ENCODE measurements at places on chromosomes 3 and 15. TPM values are rescaled to one million over a fixed set of nuclear protein-coding genes. Genes with fewer than 3 reads are reported as not detected.

DNA sequence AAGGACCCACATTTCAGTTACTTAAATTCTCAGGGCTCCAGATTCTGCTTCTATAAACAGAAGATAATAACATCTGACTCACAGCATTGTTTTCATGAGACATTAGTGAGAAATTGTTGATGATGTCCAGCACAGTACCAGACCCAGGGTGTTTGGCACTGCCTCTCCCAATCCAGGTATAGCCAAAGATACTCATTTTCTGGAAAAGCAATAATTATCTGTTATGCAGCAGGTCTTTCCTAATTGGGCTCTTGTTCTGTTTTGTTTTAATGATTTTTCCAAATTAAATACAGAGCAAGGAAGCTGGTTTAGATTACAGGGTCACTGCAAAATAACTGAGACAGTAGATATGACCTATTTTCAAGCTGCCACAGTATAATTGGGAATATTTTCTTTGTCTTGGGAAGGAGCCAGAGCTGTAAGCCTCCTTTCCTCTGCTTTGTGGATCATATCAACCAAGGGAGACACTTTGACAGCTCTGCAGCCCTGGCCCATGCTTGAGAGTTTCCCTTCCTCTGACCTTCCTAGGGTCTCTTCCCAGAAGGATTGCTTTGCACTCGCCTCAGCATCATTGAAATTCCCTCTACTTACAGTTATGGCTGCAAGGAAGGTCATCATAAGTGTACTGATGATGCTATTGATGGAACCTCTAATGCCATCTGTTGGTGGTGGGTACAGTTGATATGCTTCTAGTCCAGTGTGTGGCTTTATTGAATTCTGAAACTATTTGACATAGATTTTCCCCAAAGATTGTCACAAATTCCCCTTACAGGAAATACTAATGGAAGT is 522.4 kb upstream of the ADAMTS9 start:
- H3K4me3 ChIP-seq, result no peak overlapping the region
- H3K27me3 ChIP-seq, result no peaks in the 10 kb centered on the region
- H3K27ac ChIP-seq, result no peak overlapping the region

- H3K27ac ChIP-seq, result no peak overlapping the region
- peaks cover 6% of the 10 kb centered on the region for H3K4me1 ChIP-seq
- H3K4me3 ChIP-seq, result no peak overlapping the region
- DNase-seq, result no peak
Measured at GRCh38 chr3:39804951-39805350, 4.5 kb upstream of the MYRIP start.

DNA sequence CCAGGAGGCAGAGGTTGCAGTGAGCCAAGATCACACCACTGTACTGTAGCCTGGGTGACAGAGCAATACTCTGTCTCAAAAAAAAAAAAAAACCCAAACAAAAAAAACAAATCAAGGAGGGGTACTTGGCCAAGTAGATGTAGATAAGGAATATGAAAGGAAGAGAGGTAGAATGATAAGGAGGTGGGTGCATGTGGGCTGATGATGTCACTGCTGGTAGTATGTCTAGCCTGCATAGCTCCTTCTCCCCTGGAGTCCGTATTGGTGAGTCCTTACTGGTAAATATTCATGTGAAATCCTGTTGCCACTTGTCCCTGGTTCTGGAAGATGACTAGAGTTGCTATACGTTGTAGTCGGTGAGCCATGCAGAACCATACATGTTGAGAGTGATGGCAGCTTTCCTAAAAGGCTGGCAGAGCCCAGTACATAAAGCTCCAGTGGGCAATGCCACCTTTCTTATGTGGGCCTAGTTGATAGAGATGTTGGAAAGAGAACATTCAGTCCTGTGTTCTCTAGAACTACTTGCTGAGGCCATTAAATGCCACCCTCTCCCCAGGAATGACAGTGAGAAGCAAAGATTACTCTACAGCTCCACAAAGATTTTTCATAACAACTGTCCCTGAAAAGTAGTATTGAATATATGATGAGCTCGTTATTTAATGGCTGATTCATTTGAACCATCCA is 11.0 kb downstream of the KAT2B start:
- H3K4me1 ChIP-seq, result peaks cover 42% of the 10 kb centered on the region
- peaks cover 24% of the 10 kb centered on the region for H3K36me3 ChIP-seq
- no peaks in the 10 kb centered on the region for H3K27me3 ChIP-seq
- DNase-seq, result no peak
- peak overlapping the region; percentile 14 for H3K27ac ChIP-seq

DNA sequence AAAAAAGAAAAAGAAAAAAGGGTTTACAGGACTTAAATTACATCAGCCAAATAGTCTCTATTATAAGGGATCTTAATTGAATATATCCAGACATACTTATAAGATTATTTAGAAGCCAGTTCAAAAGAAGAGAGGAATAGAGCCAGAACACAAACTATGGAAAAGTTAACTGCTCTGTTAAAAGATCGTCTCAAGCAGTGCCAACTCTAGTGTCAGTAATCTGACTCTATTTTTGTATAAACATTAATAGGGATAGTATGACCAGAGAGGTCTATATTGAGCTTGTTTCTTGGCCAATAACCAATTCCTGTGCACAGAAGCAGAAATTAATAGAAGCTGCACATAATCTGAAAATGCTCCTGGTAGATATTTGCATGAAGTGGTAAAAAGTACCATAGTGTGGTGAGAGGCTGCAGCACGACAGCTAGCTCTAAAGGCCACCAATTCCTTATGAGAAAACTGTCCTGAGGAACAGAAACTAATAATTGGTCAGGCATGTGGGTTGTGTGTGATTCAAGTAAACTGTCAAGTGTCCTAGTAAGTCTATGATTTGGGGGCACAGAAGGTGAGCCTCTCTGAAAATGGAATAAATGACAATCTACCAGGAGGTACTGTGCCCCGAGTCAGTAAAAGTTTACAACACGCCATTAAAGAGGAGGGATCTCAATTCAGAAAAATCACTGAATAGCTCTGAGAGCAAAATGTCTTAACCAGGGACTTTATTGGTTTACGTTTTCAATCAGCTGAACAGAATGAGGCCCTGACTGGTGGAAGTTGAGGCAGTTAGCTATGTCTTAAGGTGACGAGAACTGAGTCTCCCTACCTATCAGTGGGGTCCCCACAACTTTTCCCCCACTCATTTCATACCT is 51.5 kb upstream of the NANOGP8 start:
- H3K36me3 ChIP-seq, result no peaks in the 10 kb centered on the region
- no peaks in the 10 kb centered on the region for H3K27me3 ChIP-seq
- no peaks in the 10 kb centered on the region for H3K4me1 ChIP-seq
- DNase-seq, result no peak
- H3K27ac ChIP-seq, result no peak overlapping the region
- no peak overlapping the region for H3K4me3 ChIP-seq

DNA sequence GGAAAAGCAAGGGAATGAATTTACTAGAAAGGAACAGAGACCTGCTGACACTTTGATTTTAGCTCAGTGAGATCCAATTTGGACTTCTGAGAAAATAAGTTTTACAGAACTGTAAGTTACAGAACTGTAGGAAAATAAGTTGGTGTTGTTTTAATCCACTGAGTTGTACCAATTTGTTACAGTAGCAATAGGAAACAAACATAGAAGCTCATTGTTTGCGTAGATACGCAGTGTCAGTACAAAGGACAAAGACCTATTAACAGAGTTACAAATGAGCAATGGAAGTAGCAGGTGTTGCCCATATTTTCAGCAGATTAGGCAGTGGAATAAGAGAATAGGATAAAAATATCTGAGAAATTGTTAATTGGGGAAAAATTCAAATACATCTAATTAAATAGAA is 385.8 kb upstream of the CNTN6 start:
- H3K36me3 ChIP-seq, result no peaks in the 10 kb centered on the region
- no peak overlapping the region for H3K27ac ChIP-seq
- no peak overlapping the region for H3K4me3 ChIP-seq
- no peak for DNase-seq

The SKOR1 gene
- total RNA-seq, result 0.89 TPM

The SCAANT1 gene
- 1.8 TPM for total RNA-seq

DNA sequence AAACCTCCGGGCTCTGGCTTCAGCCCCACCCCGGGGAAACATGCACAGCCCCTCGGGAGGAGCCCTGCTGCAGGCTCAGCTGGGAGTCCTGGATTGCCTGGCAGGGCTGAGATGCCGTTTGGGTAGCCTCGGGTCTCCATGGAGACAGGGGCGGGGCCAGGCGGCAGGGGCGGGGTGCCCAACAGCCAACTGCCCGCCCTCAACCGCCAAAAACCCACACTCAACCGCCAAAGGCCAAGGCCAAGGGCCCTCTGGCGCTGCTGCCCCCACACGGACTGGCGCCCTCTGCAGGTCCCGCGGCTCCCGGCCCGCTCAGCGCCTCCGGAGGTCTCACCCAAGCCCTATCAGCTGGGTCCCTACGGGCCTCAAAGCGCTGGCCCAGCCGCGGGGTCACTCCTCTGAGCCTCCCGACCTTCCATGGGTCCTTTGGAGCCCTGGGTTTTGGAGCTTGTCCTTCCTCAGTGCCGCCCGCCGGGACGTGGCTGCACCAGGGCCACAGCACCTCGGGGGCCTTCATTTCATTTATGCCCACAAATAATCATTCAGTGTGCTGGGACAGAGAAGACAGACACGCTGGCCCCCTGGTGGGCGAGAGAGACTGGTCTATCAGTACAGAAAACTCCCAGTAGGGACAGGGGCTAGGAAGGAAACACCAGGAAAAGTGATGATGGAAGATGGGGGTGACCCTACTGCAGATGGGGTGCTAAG is 33.5 kb upstream of the ACAD9 start:
- H3K27ac ChIP-seq, result peak overlapping the region; percentile 89
- H3K36me3 ChIP-seq, result no peaks in the 10 kb centered on the region
- peaks cover 10% of the 10 kb centered on the region for H3K4me1 ChIP-seq
- H3K4me3 ChIP-seq, result peak overlapping the region; percentile 80
- no peaks in the 10 kb centered on the region for H3K27me3 ChIP-seq

The HCLS1 gene
- 316 TPM for total RNA-seq

GRCh38 chr3:41169023-41169422 is 30.3 kb upstream of the CTNNB1 start:
- peaks cover 16% of the 10 kb centered on the region for H3K4me1 ChIP-seq
- H3K36me3 ChIP-seq, result no peaks in the 10 kb centered on the region
- H3K27me3 ChIP-seq, result peaks cover 49% of the 10 kb centered on the region
- H3K27ac ChIP-seq, result no peak overlapping the region
- no peak overlapping the region for H3K4me3 ChIP-seq

The HYAL2 gene
- 4.9 TPM for total RNA-seq

DNA sequence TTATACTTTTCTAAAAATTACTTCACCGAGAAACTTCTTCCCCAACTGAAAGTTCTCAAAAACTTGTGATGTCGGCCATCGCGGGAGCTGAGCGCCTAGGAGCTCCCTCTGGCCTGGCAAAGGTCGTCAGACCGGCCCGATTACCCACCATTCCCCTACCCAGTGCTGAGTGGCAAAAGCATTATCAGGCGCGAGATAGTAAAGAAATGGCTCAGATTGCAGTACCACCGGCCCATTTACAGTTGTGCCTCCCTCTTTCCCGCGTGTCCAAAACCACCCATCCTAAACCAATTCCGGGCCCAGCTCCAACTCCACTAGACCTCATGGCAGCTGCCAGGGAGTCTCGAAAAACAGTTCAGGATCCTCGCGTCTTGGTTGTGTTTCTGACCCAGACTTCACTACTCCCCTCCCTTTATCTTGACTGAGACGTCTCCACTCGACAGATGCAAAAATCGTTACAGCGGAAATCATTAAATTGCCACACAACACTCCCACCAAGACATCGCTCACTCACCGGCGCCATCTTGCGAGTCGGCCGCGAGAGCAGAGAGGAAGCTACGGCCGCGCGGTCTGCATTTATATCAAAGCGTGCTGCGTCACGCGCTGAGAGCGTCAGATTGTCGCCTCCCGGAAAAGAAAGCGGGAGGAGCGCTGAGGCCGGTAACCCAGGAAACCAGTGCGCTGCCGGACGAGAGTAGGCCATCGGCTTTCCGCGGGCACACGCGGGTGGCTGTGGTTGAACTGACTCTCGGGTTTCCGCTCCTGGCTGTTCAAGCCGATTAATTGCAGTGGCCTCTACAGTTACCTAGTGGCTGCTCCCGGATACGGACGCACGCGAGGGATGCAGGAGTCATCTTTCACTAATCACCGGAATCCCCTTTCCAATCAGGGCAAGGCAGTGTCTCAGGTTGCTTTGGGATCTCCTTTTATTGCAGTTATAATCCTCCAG is at the start of gene RPL22L1:
Gene RPL22L1 (minus strand): TSS at position 551 of the 949 bp plus-strand sequence. CDS start 28 bp downstream, at position 523.
- H3K36me3 ChIP-seq, result peaks cover 21% of the 10 kb centered on the region
- peak within 1 kb of the TSS; percentile 98 for H3K27ac ChIP-seq
- H3K27me3 ChIP-seq, result peaks cover 2% of the 10 kb centered on the region
- DNase-seq, result peak; percentile 89
- peaks cover 14% of the 10 kb centered on the region for H3K4me1 ChIP-seq

Measured in activated naive CD8-positive, alpha-beta T cell treated with anti-CD3 and anti-CD28 coated beads, Interleukin-2, amount 10 ng/mL, durations not matched to agents 7 days and 5 days (primary cell).